ENCODE measurements at places on chromosomes 4 and X.

GRCh38 chr4:76640353-76640910, 205.4 kb downstream of the SHROOM3 start:
- DNase-seq: peak; percentile 94

DNA sequence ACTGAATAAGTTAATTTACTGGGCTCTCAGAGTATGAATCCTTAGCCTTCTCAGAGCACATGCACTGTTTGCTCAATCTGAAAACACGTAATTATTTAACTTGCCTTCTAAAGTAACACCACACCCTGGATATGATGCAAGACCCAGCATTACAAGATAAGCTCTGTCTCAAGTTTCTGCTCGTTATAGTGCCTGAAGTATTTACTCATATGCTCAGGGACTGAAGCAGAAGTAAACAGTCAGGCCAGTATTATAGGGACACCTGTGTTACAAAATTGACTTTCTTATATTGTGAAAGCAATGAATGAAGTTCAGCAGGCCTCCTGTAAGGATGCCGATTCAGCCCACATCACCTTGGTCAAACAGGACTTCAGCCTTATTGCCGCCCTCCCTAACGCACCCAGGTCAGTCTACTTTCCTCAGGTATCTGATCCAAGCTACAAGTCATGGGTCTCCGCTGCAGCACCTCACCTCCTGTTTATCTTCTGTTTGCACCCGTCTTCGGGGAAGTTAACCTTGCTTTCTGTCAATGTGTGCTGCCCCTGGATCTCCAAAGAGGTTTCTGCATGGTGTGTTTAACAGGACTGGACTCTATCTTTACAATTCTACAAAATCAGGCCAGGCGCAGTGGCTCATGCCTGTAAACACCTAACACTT, 42.8 kb upstream of the KLF3 start:
- peak; percentile 48 for DNase-seq

GRCh38 chrX:31228415-31228832, 156.6 kb upstream of the FTHL17 start:
- DNase-seq: no peak

DNA sequence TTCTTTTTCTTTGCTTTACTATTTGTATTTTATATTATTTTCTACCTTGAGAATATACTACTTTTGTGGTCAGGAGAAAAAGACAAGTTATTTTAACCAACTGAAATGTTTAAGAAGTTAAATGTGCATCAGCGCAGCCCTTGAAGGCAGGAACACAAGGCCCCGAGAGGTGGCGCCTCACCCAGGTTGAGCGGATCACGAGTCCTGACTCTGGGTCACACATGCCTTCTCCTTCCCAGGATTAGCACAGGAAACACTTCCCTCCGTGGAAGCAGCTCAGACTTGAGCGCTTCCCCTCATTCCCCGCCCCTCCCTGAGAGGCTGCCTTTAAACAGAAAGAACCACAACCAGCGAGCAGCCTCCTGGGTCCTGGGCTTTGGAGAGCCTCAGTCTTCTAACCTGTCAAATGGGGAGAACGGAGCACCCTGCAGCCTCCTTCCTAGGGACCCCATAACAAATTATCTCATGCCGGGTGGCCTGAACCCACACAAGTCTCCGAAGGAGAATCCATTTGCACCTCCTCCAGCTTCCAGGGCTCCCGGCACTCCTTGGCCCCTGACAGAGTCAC, 217.6 kb downstream of the AFAP1 start:
- DNase-seq: no peak

- DNase-seq: no peak
Observed at GRCh38 chr4:55500072-55500471, 46.6 kb downstream of the CLOCK start.

GRCh38 chr4:177033135-177033534, 240.4 kb upstream of the VEGFC start:
- no peak for DNase-seq

GRCh38 chrX:150062292-150063137, 124.2 kb upstream of the EOLA2 start:
- DNase-seq: peak; percentile 80

DNA sequence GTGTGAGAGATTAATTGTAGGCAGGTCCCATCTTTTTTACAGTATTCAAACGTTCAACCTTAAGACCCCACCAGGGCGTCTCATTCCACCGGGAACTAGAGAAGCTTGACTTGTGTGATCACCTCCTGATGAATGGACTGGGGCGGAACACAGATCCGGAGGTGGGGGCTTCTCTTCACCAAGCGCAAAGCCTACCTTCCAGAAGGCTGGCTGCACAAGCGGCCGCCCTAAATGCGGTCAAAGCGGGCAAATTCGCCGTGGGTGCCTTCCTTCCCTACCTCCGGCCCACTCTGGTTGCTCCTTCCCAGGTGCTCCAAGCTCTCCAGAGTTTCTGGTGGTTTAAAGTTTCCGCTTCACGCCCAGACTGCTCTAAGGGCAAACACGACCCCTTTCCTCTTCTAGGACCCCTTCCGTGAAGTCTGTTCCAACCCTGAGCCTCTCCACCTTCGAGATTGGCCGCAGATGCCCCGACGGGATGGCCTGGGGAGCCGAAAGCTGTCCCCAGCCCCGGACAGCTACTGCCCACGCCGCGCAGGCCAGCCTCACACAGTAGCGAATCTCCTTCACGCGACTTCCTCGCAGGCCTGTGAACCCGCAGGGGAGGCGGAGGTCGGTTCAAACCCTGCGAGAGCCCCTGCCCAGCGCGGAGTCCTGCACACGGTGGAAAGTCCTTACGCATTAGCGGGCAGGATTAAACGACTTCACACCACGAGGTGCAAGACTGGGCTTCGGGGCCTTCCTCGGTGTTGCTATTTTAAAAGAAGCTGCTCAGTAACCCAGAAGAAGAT, 1.6 kb upstream of the WWC2 start:
- DNase-seq: no peak

GRCh38 chrX:54964766-54965497, 29.1 kb downstream of the PFKFB1 start:
- no peak for DNase-seq

DNA sequence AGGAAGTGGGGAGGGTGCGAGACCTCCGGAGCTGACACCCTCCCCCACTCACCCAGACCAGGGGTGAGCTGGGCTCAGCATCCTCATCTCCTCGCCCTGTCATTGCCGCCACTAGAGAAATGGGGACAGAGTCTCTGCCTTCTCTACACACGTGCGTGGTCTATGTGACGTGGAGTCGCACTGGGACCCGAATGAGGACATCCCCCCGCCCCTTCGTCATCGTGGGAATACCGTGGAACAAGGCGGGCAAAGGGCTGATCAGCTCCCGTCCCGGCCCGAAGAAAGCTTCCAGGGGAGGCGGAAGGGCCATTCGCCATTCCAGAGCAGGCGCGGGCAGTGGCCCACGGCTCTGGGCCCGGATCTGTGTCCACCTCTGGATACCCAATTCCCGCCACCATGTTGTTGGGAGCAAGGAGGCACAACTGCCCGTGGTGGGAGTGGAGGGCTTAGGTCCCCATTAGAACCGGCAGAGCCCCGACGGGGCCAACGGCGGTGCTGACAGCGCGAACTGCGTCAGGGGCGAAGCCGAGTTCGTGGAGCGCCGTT, 12.0 kb downstream of the HMX1 start:
- DNase-seq: no peak

DNA sequence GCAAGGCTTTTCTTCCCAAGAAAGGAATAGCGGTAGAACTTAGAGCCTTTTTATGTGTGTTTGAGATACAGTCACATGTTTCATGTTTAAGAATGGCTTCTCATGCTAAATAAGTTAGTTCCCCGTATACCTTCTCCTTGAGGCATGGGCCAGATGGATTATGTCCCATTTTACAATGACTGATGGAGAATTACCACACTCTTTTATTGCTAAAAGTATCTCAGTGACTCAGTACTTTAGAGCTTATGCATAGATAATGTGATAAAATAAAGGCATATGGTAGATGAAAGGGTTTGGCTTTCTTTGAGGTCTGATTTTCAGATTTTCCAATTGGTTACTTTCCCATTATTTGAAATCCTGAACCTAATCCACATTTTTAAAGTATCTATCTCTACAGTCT, 121.8 kb upstream of the BMPR1B start:
- DNase-seq: no peak

- no peak for DNase-seq
Observed at GRCh38 chr4:83209419-83209818, 75.2 kb downstream of the COQ2 start.

GRCh38 chr4:88240297-88240714, 44.1 kb downstream of the PPM1K start:
- DNase-seq: no peak

- DNase-seq: no peak
Observed at GRCh38 chrX:54407266-54407665, 32.9 kb upstream of the TSR2 start.

DNA sequence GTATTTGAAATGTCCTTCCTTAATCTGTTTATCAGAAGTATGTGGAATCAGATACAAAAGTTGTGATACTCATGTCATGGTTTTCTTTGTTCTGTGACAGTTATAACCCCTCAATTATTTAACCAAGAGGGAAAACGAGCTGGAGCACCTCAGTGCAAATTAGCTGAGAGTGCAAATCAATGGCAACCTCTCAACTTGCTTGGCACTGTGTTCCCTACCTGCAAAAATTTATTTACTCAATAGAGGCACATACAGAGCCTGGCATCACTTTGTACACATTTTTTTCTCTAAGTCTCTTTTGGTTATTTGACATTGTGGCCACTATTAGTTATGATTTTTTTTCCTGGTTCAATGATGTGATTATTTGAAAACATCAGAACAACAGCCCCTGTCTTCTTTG, 186.2 kb downstream of the STIM2 start:
- DNase-seq: no peak

GRCh38 chrX:39201305-39201990, 400.2 kb downstream of the MID1IP1 start:
- no peak for DNase-seq

DNA sequence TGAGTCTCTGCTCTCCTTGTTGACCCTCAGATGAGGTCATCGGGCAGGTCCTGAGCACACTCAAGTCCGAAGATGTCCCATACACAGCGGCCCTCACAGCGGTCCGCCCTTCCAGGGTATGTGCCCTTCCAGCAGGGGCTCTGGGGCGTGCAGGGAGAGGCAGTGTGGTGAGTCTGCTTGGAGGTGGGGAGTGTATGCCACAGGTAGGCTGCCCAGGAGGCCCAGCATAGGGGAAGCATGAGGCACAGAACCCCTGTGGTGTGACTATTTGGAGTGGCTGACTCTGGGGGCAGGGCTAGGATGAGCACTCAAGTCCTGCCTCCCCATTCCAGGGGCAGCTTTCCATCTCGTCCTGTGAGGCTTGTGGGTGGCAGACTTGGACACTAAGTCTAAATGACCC, 3.3 kb upstream of the GDI1 start:
- DNase-seq: no peak

GRCh38 chrX:6852869-6853268, 294.6 kb upstream of the STS start:
- no peak for DNase-seq

DNA sequence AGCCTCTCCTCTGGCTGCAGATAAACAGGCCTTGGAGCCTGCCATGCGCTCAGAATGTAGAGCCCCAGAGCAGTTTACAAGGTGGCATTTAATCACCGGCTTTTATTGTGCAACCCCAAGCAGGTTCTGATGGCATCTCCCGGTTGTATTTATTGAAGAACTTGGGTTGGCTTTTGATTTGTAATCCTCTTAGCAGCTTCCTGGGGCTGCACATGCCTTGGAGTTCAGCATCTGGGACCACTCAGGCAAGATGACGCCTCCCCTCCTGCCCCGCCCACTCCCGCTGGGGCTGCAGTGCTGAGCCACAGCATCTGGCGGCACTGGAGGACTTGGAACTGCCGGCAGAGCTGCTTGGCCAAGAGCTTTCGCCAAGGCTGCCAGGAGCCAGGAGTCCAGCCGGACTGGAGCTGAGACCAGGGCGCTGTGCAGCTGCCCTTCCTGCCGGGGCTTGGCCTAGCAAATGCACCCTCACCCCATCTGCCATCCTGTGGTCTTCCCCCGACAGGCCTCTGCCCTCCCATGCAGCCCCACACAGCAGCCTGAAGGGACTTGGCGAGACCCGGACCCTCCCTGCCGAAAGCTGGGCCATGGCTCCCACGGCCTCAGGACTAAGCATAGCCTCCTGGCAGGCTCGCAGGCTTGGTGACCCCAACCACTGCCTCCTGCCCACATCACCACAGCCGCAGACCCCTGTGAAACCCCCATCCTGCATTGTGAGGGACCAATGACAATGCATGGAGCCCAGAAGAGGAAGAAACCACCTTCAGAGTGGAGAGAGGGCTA, 5.4 kb downstream of the HTRA3 start:
- DNase-seq: no peak

GRCh38 chr4:7432531-7433375, 2.0 kb downstream of the PSAPL1 start:
- DNase-seq: no peak

GRCh38 chr4:136763919-136764318, 768.4 kb downstream of the PCDH18 start:
- no peak for DNase-seq

DNA sequence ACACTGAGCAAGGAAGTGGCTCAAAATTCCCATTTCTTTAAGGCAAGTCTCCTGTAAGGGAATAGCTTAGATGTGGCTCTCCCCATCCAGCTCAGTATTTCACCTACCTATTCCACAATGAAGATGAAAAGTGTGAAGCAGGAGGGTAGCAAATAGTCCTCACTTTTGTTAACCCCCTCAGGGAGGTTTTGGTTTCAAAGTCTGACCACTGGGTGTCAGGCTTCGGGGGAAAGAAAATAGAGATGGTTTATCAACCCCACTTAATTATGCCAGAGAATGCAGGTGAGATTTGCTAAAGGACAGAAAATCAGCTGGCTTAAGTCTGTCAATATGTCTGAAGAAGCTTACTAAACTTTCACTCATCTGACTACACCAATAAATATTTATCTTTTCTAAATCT, 69.5 kb downstream of the DHX15 start:
- no peak for DNase-seq

GRCh38 chr4:30875658-30876269, 155.6 kb downstream of the PCDH7 start:
- no peak for DNase-seq

- DNase-seq: no peak
Observed at GRCh38 chrX:28498658-28499057, 88.6 kb upstream of the IL1RAPL1 start.

- DNase-seq: no peak
Observed at GRCh38 chrX:68570598-68570997, 71.7 kb downstream of the YIPF6 start.

GRCh38 chr4:125097729-125098128, 217.0 kb upstream of the FAT4 start:
- no peak for DNase-seq

DNA sequence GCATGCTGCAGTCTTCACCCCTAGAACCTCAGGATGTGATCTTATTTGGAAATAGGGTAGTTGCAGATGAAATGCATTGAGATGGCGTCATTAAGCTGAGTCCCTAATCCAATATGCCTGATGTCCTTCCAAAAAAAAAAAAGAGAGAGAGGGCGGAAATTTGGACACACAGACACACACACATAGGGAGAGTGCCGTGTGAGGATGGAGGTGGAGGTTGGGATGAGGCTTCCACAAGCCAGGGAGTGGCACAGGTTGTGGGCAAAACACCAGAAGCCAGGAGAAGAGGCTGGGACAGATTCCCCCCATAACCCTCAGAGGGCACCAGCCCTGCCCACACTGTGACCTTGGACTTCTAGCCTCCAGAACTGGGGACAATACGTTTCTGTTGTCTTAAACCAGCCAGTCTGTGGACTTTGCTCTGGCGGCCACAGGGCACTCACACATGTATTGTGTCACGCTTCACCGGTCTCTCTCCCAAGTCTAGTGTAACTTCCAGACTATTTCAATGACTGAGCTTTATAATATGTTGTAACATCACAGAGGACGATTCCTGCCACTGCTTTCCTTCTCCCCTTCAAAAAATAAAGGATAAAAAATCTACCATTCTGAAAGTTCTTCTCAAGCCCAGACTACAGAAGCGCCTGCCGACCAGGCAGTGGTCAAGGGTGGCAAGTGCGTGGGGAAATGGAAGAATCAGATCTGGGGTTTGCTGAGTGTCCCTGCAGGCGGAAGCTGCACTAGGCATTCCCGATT, 35.8 kb upstream of the MAN2B2 start:
- no peak for DNase-seq
